ENCODE measurements at places on chromosomes 2 and 18.

DNA sequence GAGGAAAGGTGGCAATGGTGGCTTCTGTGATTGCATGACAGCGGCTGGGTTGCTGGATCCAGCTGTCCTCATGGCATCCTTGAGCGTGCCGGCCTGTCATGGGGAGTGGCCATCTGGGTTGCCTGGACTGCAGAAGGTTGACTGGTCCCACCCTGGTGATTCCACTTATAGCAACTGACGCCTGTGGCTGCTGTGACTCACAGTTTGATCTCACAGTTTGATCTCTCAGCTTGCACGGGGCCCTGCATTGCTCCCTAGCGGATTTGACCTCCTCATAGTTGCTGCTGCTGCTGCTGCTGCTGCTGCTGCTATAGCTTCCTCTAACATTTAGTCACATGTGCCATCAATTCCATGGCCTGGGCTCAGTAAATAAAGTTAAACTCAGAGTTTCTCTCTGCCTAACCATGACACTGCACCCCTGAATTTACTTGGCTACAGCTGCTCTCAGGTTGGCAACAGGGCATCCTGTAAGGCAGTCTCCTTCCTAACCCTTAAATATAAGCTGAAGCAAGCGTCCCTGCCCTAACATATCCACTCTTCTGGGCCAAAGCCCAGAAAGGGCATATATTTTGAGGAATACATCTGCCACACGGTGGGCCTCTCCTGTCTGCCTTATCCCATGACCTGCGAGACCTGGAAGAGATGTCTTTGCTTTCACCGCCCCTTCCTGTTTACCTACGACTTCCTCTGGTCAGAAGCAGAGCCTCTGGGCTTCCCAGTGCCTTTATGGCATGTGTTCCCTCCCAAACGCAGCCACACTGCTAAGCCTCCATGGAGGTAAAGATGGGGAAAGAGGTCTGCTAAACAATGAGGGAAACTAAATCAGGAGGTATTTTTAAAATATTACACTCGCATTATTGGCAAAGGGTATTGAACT, 37.8 kb upstream of the CCDC150 start:
- DNase-seq, result no peak

DNA sequence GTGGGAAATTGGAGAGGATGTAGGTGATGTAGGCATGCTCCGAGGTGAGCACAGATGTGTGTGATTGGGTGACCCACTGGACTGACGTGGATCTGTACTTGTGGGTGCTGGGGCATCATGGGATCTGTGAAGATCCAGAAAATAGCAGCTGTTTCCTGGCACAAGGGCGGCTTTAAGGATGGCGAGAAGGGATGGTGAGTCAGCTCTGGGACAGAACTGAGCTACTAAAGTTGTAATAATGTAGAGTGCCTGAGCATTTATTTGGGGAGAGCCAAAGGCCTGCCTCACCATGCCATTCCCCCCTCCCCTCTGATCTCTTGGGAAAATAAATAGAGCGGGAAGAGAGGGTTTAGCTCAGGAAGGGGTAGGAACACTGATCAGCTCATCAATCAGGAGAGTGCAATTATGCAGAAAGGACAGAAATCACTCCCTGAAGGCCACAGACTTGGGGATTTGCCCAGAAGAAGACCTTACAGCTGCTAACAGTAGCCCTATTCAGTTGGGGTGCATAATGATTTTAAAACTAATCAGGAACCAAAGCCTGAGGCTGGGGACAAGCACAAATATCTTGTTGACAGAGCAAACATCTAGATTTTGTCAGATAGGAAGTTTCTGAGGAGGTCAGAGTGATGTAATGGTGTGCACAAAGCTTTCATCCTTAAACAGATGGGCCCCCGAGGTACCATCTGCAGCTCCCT, 30.3 kb downstream of the TANC1 start:
- peak; percentile 76 for DNase-seq

DNA sequence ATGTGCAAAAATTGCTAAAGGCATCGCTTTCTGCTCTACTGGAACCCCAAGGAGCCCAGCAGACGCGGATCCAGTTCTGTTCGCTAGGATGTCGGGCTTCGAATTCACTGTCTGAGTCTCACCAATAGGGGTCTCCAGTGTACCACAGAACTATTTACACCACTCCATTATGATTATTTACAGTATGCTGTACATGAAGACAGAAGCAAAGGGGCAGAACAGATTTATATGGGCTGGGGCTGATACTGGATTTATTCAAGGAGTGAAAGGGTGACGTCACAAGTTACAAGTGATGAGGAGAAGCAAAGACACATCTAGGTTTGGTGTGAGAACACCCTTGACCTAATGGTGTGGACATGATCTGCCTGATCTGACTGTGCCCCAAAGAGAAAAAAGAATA, 185.3 kb upstream of the ATP5MC3 start:
- peak; percentile 70 for DNase-seq

DNA sequence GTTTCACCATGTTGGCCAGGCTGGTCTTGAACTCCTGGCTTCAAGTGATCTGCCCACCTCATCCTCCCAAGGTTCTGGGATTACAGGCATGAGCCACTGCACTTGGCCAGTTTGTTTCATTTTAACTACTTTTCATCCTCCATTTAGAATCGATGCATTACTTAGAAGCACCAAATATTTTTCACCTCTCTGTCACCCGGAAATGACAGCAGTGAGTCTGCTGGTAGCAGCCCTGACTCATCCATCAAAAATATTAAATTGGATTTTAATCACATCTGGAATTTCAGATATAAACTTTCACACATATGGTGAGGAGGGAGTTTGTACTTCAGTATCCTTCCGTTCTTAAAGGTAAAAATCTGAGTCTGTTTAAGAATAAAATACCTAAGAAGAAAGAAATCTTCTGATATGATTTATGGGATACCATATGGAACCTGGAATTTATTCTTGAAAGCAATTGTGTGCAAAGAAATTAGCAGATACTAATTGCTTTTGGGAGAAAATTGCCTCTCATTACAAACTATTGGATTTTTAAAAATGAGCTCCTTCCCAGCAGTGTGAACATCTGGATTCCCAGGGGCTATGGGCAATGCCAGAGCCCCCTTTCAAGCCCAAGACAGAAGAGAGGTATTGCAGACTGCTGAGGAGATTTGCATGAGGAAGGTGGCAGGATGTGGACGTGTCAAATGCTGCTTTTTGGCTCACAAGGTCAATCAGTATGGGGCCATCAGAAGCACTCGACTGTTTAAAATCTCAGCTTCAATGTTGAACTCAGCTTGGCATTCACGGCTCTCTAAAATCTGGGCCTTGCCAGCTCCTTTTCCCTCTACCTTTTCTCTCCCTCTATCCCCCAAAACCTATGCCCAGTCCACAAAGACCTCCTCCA, 279.5 kb upstream of the SIX2 start:
- no peak for DNase-seq

DNA sequence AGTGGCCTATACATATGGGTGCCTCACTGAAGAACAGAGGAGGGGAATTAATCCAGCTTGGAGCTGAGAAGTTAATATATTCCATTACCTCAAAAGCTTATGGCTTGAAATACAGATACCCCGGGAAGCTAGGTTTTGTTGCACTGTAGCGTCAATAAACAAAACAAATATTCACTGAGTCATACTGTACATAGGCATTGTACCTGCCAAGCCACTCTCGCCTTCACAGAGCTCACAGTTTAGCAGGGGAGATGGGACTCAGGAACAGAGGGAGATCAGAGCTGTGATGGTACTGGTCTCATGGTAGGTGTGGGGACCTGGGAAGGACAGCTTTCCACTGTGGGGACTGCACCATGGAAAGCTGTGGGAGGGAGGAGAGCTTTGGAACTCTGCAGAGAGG, 111.2 kb upstream of the ST6GAL2 start:
- no peak for DNase-seq

DNA sequence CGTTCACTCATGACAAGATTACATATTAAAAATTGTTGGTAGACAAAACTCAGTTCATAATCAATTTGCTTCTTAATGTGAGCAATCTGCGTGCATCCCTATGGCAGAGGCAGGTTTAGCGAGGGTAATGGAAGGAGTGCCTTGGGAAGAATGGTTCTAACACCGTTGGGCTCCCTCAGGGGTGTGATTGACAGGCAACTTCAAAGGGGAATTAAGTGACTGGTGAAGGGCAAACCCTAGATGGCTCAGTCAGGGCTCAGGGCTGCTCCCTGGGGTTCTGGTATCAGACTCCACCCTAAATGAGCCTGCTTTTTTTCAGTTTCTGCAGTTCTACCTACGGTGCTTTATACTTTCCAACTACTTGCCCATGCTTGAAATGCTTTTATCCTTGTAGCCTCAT, 419.5 kb upstream of the CELF4 start:
- no peak for DNase-seq

DNA sequence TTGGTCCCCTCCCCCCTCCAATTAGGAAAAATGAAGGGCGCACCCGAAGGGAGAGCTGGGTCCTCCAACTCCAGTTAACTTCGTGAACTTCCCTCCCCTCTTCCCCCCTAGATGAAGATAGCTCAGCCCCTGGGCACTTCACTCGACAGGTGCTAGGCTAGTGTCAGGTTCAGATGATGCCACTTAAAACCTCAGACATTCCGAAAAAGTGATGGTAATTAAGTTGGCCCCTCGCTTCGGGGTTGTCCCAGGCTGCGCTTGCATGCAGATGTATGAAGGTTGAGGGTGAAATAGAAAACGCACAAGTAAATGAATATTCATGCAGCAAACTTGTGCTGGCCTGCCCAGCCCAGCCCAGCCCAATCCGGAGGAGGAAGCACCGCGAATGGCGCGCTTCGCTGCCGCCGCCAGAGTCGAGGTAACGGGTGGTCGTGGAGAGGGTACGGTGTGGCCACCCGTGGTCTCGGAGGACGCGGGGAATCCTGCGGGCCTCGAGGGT, 3.0 kb upstream of the GBX2 start:
- no peak for DNase-seq

- DNase-seq, result no peak
These were observed 4.0 kb downstream of the CHRNG start for GRCh38 chr2:232543491-232543890.

GRCh38 chr2:38619458-38620164, 16.9 kb upstream of the HNRNPLL start:
- DNase-seq, result no peak

DNA sequence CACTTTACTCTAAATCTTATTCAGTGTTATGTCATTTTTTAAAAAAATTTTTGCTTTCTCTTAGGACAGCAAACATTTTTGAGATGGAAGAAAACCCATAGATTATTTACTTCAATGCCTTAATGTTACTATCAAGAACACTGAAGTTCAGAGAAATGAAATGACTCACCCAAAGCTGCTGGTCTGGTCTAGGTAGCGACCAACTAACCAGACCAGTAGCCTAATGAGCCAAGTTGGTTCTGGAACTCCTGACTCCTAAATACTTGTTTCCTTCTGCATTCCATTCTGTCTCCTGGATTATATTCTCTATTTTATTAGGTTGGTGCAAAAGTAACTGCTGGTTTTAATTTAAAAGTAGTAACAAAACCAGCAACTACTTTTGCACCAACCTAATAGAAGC, 35.4 kb downstream of the SLC8A1 start:
- DNase-seq, result no peak

DNA sequence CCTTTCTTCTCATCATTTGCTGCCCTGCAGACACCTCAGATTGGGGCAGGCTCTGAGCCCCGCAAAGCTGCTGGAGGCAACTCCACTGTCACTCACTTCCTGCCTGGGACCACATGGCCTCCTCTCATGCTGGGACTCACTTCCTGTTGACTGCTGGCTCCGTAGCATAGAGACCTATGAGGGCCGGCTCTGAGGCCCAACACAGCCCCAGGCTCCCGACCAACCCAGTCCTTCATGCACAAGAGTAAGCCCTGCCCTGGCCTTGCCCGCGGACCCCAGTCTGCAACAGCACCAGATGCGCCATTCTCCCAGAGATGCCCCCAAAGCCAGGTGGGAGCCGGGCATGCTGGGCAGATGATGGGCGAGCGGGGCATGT, 55.7 kb downstream of the DNMT3A start:
- DNase-seq, result no peak

DNA sequence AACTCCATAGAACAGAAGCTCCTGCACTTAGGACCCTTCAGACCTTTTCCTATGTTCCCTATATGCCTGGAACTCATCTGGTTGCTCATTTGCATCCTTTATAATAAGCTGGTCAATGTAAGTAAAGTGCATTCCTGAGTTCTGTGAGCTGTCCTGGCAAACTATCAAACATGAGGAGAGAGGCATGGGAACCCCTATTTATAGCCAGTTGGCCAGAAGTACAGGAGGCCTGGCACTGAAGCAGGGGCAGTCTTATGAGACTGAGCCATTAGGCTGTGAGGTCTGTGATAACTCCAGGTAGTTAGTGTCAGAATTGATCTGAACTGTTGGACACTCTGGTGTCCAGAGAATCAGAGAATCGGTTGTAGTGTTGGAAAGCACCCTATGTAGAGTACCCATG, 88.4 kb downstream of the EHD3 start:
- DNase-seq, result no peak

DNA sequence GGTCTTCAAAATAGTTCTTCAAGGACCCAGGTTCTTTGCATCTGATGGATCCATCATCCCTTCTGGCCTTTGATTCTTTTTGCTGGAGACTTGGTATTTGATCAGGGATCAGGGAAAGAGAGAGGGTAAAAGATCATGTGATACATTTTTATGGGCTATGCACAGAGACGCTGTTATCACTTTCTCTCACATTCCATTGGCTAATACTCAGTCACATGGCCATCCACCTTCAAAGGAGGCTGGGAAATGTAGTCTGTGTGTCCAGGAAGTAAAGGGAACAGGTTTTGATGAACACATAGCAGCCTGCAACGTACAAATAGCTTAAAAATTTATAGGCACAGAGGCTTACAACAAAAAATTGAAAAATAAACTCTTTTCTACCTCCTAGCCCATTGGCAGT, 629.6 kb upstream of the FANCL start:
- no peak for DNase-seq

- DNase-seq, result no peak
These were observed 53.8 kb upstream of the FOSL2 start for GRCh38 chr2:28338831-28339321.

GRCh38 chr2:214203744-214204289, 207.0 kb upstream of the VWC2L start:
- DNase-seq, result peak; percentile 41

DNA sequence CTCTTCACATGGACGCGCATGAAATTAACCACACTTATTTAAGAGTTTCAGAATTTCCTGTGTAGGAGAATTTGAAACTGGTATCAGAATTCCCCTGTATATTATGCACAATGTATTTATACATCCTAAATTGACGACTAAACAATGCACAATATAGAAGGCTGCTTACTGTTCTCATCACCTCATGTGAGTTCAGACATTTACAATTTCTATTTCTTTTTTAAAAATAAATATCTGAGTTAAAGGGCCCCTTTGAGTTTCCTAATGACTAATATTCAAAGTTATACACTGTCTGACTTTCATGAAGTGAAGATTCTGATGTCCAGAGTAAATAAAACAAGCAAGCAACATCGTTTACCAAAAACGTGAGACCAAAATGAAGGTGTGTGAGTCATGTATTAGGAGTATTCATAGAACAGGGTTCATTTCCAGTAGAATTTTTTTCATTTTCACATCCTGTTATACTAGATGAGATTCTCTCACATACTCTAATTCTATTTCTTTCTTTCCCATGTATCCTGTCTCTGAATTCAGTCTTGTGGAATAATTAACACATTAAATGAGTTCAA, 406.2 kb downstream of the NUP35 start:
- DNase-seq, result peak; percentile 9

- DNase-seq, result no peak
These were observed 337.3 kb downstream of the OSR1 start for GRCh38 chr2:19021100-19021476.

All from NCI-H2171 treated with DMSO at 0.1 percent for 48 hours (cell line).